ENCODE measurements at places on chromosomes 5 and 9.

DNA sequence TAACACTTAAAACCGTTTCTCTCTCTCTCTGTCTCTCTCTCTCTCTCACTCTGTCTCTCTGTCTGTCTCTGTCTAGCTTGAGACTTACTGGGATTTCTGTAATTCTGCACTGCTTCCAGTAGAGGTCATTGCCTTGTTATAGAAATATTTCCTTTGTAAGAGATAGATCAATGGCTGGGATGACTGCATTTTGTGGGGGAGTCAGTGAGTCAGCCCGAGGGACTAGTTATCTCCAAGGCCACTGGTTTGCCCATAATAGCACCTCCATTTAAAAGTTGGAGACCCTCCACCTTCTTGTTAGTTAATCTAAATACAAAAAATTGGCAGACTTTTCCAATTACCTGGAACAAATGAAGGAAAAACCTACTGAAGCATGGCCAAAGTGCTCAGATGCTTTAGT, 547.2 kb downstream of the LRRC70 start:
- DNase-seq = peak; percentile 14

DNA sequence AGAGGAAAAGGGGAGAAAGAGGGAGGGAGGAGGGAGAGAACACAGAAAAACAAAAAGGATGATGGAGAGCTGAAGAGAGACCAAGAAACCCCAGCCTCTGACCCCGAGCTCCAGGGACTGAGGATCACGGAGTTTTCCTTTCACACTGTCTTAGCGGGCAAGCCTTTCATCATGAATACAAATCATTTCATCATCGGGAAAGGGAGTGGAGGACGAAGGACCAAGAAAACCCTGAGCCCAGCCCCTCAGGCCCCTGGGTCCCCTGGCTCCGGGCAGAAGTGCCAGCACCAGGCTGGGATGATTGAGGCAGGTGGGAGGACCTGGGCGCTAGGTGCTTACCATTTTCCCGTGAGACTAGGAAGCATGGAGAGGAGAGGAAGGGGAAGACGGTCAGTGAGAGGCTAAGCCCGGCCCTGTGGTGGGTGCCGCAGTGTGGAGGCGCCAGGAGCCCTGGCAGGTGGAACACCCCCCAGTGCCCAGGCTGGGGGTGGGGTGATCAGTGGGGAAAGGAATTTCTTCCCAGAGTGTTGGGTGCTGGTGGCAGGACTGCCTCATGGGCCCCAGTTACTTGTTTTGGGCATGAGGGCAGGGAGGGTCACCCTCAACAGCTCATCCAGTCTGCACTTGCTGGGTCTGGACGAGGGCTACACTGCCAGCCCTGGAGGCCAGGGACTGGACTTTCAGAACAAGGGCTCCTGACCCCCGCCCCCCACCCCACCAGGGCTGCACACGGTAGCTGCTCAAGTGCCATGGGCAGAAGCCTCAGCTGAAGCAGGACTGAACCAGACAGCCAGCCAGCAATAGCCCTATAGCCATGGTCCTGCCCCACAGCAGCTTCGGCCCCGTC, 49.0 kb upstream of the SARDH start:
- no peak for DNase-seq

DNA sequence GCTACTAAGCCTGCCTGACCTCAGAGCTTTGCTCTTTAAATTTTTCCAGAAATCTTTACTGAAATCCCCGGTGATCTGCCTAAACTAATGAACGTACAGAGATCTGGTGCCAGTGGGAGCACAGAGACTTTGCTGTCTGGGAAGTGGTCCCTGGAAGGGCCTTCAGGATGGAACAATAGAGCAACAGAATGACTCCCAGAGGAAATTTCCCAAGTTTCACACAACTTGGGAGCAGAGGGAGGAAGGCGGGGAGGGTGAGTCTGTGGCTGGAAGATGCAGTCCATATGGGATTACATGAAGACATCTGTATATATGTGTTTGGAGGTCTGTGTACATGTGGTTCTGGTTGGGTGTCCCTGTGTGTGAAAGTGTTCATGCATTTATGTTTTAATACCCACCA, 638.3 kb downstream of the CCDC171 start:
- DNase-seq = no peak

GRCh38 chr5:16660982-16661381, 44.2 kb upstream of the RETREG1 start:
- DNase-seq = no peak

- peak; percentile 17 for DNase-seq
These were observed 979 bp downstream of the PCDHGA12 start for GRCh38 chr5:141431286-141431685.

DNA sequence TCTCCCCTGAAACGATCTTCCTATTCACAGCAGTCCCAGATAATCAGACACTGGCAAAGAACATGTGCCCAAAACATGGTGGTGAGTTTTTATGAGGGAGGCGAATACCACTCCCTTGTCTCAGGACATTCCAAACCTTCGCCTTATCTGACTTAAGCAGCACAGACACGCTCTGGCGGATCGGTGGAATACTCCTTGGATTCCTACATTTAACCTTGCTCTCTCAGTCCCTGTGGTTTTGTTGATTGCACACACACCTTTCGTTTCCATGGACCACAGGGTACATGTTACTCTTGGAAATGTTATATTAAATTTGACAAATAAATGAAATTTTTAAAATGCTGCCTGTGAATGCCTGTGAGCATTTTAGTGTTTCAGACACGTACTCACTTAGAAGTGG, 87.8 kb upstream of the CPEB4 start:
- no peak for DNase-seq

GRCh38 chr5:131239686-131240085, 24.2 kb upstream of the CDC42SE2 start:
- no peak for DNase-seq

DNA sequence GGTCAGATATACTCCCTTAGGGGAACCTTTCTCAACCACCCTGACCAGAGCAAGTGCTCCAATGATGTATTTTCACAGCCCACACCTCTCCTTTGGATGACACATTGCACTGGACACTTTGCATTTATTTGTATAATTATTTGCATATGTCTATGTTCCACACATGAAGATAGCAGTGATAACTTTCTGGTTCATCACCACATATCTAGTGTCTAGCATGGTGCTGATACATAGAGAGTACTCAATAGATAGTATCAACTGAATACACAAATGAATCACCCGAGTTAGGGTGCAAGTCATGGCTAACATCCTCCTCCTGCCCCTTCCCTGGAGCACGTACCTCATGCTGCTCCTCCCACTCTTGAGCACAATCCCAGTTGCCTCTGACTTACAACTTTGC, 617.6 kb downstream of the EBF1 start:
- DNase-seq = no peak

DNA sequence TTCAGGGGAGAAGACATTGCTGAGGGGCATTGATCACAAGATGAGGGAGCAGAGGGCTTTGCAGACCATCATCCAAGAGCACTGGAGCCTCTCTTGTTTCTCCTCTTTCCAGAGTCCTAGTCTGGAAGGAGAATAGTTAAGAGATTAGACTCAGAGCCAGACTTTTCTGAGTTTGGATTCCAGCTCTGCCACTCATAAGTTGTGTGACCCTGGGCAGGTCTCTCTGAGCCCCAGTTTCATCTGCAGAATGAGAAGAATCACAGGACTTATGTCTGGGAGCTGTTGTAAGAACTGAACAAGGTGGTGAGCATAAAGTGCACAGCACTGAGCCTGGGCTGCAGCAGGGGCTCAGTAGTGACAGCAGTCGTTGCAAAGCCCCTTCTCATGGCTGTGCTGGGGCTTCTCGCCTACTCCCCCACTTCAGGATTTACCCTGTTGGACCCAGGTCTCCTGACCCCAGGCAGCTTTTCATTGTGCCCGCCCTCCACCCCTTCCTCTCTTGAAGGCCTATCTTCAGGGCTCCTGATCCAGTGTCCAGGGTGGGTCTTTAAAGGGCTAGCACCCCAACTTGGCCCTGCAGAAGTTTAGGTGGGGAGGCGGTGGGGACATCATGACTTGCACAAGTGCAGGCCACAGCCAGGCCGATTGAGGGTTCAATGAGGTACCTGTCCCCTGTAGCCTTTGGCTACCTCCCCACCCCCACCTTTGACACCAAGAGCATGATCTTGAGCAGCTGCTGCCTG, 1.5 kb downstream of the SYNPO start:
- no peak for DNase-seq

DNA sequence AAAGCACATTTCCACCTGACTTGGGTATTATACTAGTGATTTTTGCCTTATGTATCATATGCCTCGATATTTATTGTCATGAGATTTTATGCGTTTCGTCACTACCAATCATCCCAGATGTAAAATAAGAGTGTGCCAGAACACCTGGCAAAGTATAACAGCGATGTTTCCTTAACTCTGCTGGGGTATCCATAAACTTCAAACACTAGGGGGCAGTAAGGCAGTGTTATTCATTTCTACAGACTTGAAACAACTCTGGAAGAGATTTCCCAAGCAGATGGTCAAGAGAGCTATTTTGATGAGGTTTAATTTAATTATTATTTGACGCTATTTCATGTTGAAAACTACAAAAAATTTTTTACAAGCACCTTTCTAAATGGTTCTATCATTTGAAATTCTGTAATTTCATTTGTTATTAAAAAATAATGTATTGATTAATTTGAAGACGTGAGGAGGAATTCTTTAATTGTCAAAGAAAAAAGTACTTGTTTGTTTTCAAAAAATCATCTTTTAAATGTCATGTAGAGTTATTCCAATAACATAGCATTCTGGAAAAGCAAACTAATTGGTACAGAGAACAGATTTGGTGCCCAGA, 388.5 kb upstream of the CTNND2 start:
- DNase-seq = no peak

GRCh38 chr5:142109331-142110045, 909 bp downstream of the NDFIP1 start:
- DNase-seq = peak; percentile 12

GRCh38 chr5:149429839-149430721, 51.0 kb upstream of the IL17B start:
- peak; percentile 24 for DNase-seq

DNA sequence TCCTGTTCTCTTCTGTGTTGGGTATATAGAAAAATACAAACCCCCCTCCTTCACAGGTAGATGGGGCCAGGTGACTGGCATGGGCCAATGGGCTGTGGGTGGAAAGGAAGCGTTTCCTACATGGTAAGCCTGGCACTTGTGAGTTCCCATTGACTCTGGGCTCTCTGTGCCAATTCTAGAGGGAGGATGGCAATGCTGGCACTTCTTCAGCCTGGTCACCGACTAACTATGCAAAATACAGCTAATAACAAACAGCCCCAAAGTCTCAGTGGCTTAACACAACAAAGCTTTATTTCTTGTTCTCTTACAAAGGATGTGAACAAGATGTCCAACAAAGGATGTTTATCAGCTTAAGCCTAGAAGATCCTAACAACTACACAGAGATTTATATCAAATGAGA, 258.1 kb downstream of the SYK start:
- DNase-seq = peak; percentile 68

DNA sequence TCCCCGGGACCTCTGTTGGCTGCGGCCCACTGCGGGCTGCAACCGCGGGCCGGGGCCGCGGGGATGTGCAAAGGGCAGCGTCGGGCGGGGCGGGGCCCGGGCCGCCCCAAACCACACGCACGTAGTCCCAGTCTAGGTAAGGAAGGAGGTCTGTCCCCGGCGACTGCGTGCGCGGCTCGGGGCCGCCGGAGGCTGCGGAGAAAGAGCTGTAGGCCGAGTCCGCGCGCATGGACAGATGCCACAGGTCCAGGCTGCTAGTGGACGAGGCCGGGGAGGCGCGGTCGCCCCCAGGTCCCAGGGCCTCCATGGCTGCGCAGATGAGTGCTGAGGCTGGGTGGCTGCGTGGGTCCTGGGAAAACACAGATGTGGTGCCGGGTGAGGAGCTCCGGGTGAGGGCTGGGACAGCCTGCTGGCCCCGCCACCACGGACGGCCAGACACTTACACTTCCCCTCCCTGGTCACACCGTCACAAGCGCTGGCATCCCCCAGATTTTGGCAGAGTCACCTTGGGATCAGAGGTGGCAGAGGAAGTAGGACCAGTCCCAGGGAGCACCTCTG, 4.5 kb downstream of the SHROOM1 start:
- no peak for DNase-seq

DNA sequence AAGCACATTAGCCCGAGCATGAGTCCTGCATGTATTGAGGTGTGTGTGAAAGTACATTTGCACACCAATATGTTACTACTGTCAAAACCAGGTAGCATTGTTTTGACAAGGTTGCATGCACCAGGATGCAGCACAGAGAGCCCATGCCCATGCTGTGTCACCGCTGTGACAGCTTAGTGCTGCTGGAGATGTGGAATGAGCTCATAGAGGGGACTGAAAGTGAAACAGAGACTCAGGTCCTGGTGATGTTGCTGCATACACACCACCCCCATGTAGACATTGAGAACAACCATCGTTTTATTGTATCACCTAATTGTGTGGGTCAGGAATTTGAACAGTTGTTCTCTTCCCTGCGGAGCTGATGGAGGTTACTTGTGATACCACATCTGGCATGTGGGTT, 53.0 kb downstream of the GADD45G start:
- DNase-seq = no peak

- peak; percentile 42 for DNase-seq
These were observed 39.4 kb downstream of the MRPS27 start for GRCh38 chr5:72280581-72281069.

GRCh38 chr5:133389066-133389590, 223.2 kb downstream of the FSTL4 start:
- DNase-seq = no peak

DNA sequence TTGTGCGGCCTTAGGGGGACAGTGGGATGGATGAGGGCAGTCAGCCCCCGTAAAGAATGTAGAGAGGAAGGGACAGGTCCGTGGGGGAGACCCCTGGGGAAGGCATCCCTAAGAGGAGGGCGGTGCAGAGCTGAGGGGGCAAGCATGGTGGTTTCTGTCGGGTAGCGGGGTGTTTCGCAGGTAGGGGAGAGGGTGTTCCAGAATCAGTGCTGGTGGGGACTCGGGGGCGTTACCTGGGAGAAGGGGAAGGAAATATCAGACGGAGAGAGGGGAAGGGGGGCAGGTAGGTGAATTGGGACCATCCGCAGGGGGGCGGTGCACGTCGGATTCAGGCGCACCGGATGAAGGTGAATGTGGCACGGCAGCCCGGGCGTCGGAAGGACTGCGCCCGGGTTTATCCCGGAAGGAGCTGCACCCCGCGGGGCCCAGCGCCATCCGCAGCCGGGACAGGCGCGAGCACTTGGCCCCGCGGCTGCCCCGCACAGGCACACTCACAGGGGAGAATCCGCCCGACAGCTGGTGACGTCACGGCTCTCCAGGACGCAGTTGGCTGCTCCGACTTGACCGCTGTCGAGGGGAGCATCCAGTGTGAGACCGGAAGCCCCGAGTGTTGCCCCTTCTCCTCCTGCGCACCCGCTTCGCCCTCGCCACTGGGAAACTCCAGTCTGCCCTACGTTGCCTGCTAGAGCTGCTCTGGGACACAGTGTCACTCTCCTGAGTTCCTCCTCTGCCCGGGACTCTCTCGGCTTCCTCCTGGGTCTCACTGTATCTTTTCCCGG, 1.3 kb downstream of the CD72 start:
- DNase-seq = peak; percentile 24

GRCh38 chr5:41270423-41271251, 57.3 kb upstream of the C6 start:
- DNase-seq = peak; percentile 31

- peak; percentile 48 for DNase-seq
These were observed 133.0 kb upstream of the TUT7 start for GRCh38 chr9:86486891-86487837.
